IMR-90 (cell line): ENCODE measurements at places on chromosomes 13 and 19. TPM values are rescaled to one million over a fixed set of nuclear protein-coding genes. Genes with fewer than 3 reads are reported as not detected.

ZNF90 gene
- total RNA-seq: 0.28 and 0.36 TPM in 2 replicates

GRWD1 gene
- total RNA-seq: 22.0 and 32.5 TPM in 2 replicates

PTPRS gene
- total RNA-seq: 40.1 and 43.3 TPM in 2 replicates

ZNF43 gene
- 8.8 and 10.6 TPM in 2 replicates for total RNA-seq

KLK14 gene
- not detected in 2 replicates for total RNA-seq

GRCh38 chr13:90485436-90485835 lies 862.1 kb upstream of the MIR17HG start:
- DNase-seq: peak; percentile 65

DNA sequence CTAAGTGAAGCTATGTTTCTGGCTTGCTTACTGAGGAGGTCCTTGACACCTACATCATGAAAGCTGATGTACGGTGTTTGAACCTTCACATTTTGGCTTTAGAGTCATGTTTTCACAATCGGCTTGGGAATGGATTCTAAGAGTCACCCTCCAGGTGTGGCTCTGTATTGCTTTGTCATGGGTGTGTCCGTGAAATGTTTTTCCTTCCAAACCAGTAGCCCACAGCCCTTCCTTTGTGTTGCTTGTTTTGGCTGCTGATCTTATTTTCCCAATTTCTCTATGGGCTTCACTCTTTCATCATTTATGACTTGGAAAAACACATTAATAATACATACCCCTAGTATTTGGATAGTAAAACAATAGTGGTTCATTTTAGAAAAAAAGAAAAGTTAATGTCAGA lies 240.6 kb downstream of the GGACT start:
- DNase-seq: no peak

DNA sequence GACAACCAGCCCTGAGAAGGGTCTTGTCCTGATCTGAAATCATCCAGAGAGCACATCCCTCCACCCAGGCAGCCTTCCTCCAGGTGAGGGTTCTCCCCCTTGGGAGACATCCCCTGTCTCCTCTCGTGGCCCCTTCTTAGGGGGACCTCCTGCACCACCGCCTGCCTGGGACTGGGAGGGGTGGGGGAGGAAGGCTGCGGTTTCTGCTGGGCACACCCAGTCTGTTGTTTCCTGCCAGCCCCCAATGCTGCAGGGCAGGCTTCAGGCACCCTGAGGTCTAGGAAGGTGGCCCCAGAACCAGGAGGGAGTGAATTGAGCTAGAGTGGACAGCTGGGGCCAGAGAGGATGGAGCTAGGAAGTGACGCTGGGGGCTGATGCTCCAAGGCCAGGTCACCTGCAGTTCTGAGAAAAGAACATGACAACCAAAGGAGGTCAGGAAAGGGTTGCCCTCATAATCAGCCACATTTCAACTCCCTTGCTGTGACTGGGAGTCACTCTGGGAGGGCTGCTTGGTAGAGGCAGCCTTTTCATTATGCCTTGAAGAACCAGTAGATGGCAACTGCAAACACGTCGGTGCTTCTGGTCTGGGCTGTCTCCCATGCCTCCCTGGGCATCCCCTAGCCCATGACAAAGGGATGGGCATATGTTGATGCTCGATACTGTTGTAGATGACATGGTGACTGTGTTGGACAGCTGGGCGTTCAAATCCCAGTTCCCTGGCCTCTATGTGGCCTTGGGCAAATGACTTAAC lies 1.4 kb downstream of the ARHGEF18 start:
- DNase-seq: no peak

DNA sequence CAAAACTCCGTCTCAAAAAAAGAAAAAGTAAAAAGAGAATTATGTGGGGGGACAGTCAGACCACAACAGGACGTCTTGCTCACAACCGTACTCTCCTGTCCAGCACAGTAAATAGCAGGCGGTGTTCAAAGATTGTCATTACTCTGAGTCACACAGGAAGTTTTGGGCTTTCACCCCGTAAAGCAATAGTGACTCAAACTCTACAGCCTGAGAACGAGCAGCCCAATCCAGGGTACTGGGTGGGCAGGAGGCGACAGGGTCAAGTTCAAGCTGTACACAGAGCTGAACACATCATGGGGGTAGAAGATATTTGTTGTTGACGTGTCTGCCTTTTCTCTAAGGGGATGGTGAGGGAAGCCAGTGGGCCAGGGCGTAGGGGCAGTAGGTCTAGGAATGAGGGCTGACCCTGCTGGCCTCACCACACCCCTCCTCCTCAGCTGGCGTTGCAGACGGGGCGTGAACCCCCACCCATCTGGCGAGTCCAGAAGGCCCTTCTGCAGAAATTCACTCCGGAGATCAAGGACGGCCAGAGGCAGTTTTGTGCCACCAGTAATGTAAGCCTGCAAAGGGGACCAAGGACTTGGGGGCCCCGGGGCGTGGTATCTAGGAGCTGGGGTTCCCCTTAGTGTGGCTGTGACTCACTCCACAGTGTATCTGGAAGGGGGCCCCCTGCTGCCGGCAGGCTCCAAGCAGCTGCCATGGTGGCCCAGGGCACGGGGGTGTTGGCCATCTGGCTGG lies 23.3 kb downstream of the PRR12 start:
- peak; percentile 91 for DNase-seq

DNA sequence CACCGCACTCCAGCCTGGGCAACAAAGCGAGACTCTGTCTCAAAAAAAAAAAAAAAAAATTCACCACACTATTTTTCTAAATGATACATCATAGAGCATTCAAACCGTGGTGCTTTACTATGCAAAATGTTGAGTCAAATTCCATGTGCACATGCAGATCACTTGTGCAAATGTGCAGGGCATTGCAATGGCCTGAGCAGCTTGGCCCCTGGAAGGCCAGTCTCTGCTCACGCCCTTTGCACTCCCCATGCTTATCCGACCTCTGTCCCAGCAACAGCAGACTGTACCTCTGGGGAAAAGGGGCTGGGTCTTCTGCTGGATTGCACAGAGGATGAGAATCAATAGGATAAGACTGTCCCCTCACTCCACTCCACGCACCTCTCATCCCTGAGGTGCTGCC lies 58.5 kb downstream of the PARP4 start:
- DNase-seq: no peak

- DNase-seq: no peak
Observed at GRCh38 chr13:51955281-51955771, 55.9 kb downstream of the ATP7B start.

GRCh38 chr13:112725346-112726015 lies 35.6 kb downstream of the ATP11A start:
- DNase-seq: peak; percentile 62

DNA sequence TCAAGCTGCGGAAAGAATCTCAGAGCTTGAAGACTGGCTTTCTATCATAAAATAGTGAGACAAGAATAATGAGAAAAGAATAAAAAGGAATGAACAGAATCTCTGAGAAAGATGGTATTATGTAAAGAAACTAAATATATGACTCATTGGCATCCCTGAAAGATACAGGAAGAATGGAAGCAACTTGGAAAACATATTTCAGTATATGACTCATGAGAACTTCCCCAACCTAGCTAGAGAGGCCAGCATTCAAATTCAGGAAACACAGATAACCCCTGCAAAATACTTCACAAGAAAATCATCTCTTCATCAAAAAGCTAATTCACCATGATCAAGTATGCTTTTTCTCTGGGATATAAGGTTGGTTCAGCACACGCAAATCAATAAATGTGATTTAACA lies 2318.0 kb downstream of the PCDH9 start:
- peak; percentile 83 for DNase-seq

DNA sequence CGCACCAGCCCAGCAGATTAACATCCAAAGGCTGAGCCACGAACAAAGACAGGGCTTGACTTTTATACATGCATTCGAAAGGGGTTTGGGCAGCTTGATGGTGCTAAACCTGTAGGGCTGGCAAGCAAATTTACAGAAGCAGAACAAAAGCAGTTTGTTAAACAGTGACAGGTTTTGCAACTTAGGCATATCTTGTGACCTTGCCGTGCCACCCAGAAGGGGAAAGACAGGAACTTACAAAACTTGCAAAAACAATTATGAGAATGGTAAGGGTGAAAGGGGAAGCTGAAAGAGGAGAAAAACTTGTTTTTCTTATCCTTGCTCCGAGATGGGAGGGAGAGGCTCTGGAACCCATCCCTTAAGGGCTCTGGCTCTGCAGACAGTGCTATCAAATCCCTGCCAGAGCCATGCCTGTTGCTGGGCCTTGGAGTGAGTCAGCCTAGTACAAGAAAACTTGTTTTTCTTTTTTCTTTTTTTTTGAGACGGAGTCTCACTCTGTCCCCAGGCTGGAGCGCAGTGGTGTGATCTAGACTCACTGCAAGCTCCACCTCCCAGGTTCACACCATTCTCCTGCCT lies 1325.2 kb upstream of the PRR20A start:
- no peak for DNase-seq

DNA sequence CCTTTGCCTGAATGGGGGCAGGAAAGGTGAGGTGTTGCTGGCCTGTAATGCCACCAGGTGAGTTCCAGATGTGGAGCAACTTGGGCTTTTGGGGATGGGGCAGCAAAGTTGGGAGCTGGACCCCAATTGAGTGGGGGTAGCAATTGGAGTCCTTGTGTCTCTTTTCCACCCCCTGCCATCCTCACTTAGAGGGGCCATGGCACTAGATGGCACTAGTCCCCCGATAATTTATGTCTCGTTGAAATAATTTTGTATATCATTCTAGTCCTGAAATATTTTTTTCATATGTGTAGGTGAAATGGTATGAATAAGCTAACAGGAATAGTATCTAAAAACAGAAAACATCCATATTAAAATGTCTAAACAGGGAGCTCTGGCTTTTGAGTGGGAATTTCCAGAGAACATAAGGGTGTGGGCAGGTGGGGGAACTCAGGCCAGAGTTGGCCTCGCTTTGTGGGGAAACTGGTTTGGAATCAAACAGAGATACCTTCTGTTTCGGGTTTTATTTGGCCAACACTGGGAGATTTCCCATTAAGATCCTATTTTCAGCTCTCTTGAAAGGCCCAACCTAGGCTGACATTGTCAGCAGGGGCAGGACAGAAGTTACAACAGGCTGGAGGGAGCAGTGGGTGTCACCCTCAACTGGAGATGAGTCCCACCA lies 3.4 kb downstream of the ZNF576 start:
- DNase-seq: no peak

DNA sequence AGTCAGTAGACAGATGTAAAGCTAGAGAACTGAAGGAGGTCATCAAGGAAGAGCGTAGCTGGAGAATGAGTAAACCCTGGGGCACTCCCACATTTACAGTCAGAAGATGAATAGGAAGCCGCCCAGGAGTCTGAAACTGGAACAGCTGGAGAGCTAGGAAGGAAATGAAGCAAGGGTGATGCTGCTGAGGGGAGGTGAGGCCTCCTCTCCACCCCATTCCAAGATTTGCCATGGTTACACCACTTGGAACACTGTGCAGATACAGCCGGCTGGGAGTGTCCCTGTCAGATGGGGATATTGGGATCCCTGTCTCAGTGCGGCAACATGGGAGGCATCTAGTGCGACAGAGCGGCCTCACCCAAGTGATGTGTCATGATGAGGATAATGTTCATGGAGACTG lies 51.8 kb upstream of the GPI start:
- peak; percentile 84 for DNase-seq

DNA sequence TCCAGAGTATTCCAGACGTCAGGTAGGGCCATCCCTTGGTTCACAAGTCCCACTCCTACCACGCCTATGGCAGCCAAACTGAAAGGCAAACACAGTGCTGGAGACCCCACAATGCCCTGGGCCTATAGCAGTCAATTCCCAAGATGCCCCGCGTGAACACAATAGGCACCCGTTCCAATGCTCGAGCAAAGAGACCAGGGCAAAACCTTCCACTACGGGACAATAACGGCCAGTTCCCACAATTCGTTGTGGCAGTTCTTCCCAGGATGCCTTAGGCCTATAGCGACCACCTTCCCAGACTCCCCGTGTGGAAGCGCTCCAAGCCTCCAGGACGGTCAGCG lies 538 bp downstream of the ZNF428 start:
- DNase-seq: peak; percentile 8

DNA sequence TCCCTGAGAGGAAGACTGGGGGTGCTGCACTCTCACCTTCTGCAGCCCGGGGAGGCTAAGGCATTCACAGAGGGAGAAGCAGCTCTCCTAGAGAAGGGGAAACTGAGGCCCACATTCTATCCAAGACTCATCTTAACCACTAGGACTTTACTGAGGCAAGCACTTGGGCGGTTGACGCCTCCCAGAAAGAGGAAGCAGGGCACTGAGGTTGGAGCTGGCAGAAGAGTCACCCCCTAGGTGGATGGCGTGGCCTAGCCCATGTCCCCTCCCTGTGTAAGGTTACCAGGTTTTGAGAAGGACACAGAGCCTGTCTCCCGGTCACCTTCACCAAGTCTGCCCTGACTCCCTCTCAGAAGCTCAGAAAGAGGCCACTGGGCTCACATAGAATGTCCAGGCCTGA lies 2.7 kb downstream of the S1PR2 start:
- no peak for DNase-seq

GRCh38 chr19:39131255-39131755 lies 5.7 kb downstream of the PAK4 start:
- peak; percentile 35 for DNase-seq

GRCh38 chr13:61486496-61486895 lies 70.8 kb upstream of the PCDH20 start:
- DNase-seq: no peak

DNA sequence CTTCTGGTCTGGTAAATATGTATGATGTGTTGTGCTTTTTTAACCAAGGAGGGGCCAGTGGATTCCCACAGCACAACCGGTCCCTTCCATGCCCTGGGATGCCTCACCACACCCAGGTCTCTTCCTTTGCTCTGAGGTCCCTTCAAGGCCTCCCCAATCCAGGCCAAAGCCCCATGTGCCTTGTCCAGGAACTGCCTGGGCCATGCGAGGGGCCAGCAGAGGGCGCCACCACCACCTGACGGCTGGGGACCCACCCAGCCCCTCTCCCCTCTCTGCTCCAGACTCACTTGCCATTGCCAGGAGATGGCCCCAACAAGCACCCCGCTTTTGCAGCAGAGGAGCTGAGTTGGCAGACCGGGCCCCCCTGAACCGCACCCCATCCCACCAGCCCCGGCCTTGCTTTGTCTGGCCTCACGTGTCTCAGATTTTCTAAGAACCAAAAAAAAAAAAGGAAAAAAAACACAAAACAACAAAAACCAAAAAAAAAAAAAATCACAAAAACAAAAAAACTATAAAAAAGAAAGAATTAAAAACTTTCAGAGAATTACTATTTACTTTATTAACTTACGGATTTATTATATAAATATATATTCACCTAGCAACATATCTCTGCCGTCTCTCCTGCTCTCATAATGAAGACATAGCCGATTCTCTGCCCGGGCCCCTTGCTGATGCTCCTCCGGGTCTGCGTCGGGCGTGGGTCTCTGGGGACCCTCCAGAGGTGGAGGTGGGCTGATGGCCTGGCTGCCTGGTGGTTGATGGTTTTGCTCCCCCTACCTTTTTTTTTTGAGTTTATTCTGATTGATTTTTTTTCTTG lies 14.4 kb downstream of the CAPN12 start:
- DNase-seq: peak; percentile 44

DNA sequence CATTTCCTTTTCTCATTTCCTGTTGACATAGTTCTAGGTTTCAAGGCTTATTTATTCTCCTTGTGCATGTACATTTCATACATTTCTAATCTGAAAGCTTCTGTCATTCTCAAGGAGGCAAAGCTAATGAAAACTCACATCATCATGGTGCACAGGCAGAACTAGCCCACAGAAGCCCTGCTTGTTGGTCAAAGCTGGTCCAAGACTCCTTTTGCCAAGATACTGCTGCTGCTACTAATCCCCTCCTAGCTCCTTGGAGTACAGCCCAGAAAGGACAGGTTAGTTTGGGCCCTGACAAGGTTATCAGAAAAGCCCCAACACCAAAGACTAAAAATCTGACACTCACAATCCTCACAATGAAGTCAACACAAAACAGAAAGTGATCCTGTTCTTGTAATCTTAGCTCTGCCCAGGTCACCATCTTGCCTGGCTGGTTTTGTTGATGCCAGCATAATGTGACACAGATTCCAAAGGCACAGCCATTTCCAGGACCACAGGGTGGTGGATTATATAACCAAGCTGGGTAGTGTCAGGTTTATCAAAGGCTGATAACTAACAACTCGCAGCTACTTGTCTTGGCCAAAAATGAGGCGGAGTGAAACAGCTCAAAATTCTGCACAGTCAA lies 417.4 kb downstream of the NDFIP2 start:
- no peak for DNase-seq
